NCI-H2081 treated with DMSO at 0.1 percent for 48 hours (cell line): ENCODE measurements at places on chromosomes 1 and 21.

GRCh38 chr1:232722626-232723025, 82.6 kb upstream of the MAP10 start:
- no peak for DNase-seq

GRCh38 chr1:13593511-13594131, 10.0 kb downstream of the PDPN start:
- DNase-seq: no peak

GRCh38 chr1:240138867-240139266, 47.2 kb downstream of the FMN2 start:
- no peak for DNase-seq

GRCh38 chr1:240115831-240116230, 24.1 kb downstream of the FMN2 start:
- no peak for DNase-seq

DNA sequence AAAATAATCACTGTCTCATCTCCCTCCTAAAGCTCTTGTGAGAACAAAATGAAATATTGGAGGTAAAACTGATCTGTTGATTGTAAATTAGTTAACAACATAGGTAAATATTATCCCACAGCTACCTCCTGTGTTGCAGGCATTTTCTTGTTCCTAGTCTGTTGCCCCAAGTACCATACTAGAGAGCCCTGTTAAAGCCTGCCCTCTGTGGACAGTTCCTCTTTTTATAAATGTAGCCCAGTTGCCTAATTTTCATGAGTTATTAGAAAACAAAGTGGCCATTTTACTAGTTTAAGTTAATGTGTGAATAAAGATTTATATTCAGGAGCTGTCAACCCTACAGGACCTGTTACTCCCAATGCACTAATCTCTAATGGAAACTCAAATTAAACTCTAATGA, 180.0 kb upstream of the KCND3 start:
- no peak for DNase-seq

DNA sequence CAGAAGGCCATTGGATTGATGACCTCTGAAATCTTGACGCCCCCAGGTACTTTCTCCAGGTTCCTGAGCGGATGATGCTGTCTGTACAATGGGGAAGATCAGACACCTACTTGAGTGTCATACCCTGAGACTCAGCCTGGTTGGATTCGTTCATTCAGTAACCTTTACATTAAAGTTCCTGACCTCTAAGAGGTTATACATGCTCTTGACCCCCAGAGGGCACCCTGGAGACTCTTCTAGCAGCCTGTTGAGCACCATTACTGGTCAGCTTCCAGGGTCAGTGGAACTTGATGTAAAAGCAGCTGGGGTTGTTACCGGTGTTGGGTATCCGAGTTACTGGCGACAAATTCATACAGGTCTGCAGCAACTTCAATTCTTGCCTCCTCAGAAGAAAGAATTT, 114.3 kb upstream of the ZNF678 start:
- DNase-seq: no peak

DNA sequence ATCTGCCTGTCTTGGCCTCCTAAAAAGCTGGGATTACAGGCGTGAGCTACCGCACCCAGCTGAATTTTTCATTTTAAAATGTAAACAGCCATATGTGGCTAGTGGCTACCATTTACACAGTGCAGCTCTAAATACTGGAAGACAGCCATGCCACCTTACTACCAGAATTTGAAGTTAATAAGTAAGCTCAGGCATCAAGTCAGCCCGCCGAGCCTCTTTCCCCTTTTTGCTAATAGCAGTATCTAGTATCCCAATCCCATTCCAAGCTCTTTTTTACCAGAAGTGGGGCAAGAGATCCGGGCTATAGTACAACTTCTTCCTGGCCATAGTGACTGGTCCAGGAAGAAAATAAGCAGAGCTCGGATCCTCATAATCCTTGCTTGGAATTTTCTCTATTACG, 15.1 kb downstream of the TAF13 start:
- DNase-seq: no peak

GRCh38 chr1:231936983-231937775, 310.6 kb downstream of the DISC1 start:
- no peak for DNase-seq

DNA sequence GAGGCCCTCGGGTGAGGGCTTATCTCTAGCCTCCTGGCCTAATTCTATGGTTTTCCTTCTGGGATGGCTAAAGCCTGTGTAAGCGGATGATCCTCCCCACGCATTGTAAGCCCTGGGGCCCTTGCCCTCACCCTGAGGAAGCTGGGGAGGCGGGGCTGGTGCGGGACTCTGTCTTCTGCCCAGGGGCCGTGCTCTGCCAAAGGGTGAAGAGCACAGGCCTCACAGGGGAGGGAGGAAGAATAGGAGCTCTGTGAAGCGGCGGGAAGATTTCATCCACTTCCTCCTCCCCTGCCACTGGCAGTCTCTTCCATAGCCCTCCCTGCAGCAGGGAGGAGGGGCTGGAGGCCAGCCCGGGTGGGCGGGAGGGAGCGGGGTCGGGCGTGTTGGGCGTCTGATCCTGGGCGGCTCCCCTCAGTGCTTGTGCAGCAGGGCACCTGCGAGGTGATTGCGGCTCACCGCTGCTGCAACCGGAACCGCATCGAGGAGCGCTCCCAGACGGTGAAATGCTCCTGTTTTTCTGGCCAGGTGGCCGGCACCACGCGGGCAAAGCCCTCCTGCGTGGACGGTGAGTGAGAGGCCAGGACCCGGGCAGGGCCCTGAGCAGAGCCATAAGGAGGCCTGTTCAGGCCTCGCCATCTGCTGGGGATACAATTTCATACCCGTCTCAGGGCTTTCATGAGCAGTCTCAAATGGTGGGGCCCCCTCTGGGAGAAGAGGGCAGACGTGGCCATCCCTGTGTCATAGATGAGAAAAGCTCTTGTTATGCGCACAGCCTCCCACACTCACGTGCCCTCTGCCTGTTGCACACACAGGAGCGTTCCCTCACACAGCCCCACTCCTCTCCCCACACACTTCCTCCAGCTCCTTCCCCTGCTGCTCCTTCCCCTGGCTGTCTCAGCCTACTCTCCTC, 7.7 kb upstream of the PPM1J start:
- no peak for DNase-seq

DNA sequence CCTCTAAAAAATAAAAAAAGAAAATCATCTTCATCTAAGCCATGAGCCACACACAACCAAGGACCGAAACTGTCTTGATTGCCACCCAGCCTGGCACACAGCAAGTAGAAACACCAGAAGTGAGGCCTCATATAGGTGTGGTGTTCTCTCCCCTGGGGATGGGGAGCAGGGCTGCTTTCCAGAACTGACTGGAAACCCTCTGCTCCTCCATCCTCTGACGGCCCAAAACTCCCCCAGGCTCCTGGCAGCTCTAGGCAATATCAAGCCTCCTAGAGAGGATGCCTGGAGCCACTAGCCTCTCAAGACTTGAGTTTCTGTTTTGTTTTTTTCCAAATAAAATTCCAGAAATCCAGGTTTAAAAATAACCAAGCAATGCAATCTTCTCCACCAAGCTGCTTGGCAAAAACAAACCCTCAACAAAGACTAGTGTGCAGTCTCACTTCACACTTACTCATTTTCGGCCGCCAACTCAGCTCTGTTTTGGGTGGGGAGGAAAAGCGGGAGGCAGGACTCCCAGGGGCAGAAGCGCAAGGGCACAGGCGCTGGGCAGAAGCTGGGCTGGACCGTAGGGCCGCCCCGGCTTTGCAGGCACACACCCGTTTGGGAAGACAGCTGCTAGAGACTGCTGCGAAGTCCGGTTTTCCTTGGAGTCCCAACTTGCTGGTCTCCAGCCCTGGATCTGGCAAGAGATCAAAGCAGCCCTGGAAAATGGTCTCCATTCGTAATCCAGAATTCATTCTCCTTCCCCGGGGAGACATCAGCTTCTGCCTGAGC, 78.2 kb upstream of the CAPZB start:
- no peak for DNase-seq

- no peak for DNase-seq
Observed at GRCh38 chr1:25834894-25835293, 15.1 kb downstream of the MTFR1L start.

GRCh38 chr1:43706598-43707189, 642 bp upstream of the ST3GAL3 start:
- no peak for DNase-seq

DNA sequence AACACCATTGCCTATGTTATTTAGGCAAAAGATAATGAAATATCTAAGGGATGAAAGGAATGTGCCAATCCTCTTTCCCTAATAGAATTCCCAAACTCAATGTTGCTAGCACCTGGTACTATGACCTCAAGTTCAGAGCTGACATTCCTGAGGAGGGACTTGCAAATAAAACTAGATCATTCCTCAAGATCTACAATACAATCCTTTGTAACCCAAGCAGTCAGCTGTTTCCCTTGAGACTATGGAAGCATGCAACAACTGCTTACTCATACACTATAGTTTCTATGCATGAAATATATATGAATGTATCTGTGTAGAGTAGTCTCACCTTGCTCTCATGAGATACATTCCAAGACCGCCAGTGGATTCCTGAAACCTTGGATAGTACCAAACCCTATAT, 65.0 kb downstream of the ABL2 start:
- DNase-seq: no peak

DNA sequence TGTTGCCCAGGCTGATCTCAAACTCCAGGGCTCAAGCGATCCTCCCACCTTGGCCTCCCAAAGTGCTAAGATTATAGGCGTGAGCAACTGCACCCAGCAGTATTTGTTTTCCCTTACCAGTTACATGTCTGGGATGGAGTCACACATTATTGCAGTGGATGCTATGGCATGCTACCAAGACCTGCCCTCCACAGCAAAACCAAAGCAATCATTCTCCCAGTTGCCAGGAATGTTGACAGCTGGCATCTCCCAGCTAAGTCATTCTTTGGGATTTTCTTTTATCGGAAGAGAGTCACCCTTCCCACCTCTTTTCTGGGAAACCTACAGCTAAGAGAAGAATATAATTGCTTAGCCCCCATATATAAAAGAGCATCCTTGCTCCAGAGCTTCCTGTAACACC, 49.4 kb upstream of the RGS7 start:
- no peak for DNase-seq

- DNase-seq: no peak
Observed at GRCh38 chr1:34406377-34406776, 229.7 kb downstream of the C1orf94 start.

DNA sequence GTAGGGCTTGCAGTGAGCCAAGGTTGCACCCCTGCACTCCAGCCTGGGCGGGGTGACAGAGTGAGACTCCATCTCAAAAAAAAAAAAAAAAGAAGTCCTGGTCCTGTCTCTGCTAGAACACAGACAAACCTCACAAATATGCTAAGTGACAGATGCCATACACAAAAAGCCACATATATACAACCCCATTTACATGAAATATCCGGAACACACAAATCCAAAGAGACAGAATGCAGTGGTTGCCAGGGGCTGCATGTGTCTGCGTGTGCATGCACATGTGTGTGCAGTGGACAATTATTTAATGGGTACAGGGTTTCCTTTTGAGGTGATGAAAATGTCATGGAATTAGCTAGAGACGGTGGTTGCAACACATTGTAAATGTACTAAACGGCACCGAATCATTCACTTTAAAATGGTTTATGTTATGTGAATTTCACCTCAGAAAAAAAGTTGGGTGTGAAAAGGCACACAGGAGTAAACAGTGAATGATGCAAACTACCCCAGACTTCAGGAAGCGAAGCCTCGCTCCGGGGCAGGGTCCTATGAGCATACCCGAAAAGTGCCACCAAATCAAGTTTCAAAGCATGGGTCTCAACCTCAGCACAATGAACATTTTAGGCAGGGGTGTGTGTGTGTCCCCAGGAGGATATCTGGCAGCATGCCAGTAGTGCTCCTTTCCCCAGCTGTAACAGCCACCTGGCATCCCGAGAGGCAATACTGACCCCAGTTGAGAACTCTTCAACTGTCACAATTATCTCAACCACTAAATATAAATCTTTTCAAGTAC, 48.3 kb downstream of the GNB1 start:
- no peak for DNase-seq

DNA sequence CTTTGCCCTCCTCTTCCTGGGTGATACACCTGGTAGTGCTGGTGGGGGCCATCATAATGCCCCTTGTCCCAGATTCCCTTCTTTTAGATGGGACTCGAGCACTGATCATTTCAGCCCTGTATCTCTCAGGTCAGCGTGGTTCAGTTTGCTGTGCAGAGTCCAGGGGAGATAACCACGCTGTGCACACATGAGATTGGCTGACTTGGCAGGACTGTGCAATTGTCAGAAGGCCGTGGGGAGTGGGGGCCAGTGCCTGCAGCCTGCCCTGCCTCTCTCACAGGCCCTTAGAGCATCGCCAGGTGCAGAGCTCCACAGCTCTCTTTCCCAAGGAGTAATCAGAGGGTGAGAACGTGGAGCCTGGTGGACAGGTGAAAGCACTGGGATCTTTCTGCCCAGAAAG, 15.2 kb downstream of the EPHX1 start:
- peak; percentile 78 for DNase-seq

DNA sequence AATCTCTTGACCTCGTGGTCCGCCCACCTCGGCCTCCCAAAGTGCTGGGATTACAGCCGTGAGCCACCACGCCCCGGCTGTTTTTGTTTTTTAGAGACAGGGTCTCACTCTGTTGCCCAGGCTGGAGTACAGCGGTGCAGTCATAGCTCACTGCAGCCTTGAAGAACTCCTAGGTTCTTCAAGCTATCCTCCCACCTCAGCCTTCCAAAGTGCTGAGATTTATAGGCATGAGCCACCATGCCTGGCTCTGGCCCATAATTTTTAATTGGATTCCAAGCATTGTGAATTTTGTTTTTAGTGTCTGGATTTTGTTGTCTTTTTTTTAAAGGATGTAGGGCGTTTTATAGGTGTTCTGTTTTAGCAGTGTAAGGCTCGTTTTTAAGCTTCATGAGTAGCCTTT, 28.6 kb upstream of the TXLNA start:
- no peak for DNase-seq

DNA sequence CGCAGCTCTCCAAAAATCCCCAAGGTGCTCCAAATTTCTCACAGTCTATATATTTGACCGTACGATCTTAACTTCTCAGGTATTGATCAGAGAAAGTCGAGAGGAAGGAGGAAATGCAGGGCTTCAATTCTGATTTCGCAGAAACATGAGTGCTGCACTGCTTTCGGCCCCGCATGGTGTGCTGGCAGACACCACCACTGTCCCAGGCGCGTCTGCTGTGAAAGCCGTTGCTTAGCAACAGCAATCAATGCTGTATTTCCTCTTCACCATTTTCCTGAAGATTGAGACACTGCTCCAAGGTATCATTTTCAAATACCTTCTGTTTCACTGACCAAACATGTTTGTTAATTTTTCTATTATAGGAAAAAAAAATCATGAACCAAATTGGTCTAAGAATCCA, 296.3 kb downstream of the SMYD3 start:
- no peak for DNase-seq

DNA sequence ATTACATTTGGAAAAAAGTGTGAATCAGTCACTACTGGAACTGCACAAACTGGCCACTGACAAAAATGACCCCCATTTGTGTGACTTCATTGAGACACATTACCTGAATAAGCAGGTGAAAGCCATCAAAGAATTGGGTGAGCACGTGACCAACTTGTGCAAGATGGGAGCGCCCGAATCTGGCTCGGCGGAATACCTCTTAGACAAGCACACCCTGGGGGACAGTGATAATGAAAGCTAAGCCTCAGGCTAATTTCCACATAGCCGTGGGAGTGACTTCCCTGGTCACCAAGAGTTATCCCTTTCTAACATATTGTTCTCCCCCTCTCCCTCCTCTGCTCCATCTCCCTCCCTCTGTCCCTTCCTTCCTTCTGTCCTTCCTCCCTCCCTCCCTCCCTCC, 47.7 kb upstream of the RHOU start:
- no peak for DNase-seq
